ENCODE measurements at places on chromosomes 4 and X.

DNA sequence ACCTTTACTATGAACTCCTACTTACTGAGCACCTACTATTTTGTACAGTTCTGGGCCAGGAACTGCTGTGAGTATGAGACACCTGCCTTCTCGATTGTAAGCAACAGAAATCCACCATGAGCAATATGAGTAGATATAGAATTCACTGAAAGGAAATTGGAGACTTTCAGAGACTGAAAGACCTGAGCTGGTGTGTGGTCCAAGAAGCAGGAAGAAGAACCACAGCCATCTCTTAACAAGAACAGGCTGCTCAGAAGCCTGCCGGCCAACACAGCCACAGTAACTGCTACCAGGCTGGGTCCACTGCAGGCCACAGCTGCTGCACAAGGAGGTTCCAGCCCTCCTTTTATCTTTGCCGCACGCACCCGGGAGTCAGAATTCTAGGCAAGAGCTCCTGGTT is 10.8 kb upstream of the ACSL1 start:
- no peak for DNase-seq

GRCh38 chrX:37083880-37084279 is 75.7 kb downstream of the FAM47C start:
- no peak for DNase-seq

DNA sequence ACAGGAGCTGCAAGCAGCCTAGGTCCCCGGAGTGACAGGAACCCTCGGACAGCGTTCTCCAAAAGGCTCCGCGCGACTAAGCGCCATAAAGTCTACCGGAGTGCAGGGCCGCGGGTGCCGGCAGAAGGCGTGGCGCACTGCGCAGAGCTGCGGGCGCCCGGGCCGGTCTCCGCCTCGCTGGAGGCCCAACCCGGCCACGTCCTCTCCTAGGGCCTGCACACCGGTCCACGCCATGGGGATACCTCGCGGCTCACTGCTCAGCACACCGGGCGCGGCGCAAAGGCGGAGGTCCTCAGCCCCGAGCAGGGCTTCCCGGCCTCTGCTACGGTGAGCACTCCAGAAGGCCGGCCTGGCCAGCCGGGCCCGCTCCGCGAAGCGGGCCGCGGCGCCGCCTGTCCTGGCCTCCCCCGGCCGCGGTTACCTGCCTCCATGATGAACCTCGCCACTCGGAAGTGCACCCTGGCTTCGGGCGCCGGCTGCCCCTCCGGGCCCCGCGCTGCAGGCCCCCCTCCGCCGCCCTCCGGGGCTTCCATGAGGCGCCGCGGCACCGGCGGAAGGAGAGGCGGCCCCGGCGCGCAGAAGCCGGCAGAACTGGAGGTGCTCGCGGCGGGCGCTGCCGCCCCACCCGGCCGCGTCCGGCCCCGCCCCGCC is at the start of gene CCNQ:
Gene CCNQ (minus strand): TSS at position 599 of the 651 bp plus-strand sequence. CDS start 66 bp downstream, at position 533.
- DNase-seq: peak; percentile 9

- no peak for DNase-seq
Measured at GRCh38 chr4:85953651-85954018, 406.2 kb downstream of the MAPK10 start.

DNA sequence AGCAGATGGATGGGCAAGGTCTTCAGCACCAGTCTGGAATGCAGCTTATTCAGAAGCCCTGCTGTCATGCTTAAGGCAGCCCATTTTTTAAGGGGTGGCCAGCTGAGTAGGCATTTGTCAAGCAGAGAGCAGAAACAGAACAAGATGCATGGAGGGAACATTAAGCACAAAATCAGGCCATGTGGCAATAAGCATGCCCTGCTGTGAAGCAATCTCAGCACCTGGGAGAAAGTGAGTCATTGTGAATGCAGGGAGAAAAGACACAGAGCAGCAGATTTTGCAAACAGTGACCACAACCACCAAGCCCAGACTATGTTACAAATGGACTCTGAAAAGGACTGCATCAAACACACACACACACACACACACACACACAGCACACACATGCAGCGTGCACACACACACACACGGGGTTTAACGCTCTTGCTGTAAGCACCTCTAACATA is 94.1 kb upstream of the GALNT7 start:
- DNase-seq: no peak

DNA sequence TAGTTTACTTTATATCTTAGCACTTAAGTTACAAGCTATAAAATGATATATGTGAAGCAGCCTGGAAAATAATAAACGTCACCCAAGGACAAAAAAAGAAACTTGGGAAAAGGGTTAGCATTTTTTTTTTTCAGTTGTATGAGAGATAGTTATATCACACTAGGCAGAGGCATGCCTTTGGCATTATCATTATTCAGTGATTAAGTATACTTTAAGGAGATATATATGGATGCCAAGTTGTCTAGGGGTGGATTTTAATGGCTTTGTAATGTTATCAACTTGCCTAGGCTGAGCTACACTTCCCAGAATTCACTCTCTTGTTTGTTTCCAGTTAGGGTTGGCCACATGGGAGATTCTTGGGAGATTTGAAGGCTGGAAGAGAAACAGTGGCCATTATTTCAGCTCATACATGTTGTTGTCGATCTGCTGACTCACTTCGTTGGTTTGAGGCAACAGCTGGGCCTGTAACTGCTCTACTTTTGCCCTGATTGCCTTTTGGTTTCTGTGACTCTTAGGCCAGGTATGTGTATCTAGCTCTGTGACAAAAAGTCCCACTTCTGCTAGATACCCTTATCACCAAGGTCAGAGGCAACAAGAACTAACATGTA is 11.5 kb upstream of the SRPX start:
- DNase-seq: no peak

DNA sequence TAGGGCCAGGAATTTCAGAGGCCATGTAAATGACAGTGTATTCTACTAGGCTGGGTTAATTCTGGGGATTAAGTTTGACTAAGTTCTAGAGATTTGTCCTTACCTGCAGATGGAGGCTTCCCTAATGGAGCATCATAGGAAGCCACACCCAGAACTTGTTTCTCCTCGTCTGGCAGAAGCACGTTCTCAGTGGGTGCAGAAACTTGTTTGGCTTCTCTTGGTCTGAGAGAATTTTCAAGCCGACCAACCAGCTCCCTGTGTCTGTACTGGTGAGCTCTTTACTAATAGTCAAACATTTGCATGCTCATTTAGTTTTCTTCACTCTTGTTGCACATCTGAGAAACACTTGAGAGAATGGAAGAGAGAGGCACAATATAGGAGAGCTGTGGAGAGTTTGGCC is 907 bp upstream of the ATP10D start:
- no peak for DNase-seq

DNA sequence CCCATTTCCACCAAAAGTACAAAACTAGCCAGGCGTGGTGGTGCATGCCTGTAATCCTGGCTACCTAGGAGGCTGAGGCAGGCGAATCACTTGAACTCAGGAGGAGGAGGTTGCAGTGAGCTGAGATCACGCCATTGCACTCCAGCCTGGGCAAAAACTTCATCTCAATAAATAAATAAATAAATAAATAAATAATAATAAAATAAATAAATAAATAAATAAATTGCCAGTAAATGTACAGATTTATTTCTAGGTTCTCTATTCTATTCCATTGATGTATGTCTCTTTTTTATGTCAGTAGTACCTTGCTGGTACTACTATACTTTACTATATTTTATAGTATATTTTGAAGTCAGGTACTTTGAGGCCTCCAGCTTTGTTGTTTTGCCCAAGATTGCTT is 43.7 kb downstream of the MAGEC1 start:
- no peak for DNase-seq

- DNase-seq: no peak
Measured at GRCh38 chrX:65720381-65720964, 53.0 kb downstream of the MSN start.

DNA sequence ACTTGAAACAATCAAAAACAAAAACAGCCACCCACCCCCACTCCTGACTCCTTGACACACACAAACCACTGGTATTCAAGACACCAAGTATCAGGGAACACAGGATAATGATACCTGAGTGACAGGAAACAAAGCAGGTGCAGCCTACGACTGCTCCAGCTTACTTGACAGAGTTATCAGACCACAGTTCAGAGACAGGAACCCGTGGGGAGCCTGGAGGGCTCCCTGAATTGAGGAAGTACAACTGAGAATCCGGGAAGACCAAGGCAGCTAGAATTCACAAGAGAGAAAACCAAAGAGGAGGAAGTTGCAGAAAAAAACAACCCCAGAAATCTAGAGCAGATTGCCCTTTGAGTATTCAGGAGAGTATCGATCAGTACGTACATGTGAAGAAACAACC is 20.5 kb downstream of the COMMD8 start:
- no peak for DNase-seq

DNA sequence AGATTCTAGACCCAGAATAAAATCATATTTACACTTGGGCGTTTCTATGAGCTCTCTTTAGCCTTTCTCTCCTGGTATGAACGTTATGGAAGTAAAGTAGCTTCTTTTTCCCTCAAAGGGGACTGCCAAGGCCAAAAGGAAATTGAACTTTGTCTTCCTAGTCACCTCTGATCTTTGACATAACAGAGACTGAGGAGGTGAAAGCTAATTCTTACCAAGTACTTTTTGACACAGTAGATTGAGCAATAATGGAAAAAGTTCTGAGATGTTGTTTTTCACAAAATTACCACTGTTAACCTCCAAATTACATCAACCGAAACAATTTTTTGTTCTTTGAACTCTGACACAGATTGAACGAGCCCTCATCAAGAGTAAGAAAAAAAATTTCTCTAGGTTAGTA is 318.4 kb downstream of the TEX13A start:
- no peak for DNase-seq

GRCh38 chrX:6203462-6204215 is 25.0 kb downstream of the NLGN4X start:
- DNase-seq: no peak

DNA sequence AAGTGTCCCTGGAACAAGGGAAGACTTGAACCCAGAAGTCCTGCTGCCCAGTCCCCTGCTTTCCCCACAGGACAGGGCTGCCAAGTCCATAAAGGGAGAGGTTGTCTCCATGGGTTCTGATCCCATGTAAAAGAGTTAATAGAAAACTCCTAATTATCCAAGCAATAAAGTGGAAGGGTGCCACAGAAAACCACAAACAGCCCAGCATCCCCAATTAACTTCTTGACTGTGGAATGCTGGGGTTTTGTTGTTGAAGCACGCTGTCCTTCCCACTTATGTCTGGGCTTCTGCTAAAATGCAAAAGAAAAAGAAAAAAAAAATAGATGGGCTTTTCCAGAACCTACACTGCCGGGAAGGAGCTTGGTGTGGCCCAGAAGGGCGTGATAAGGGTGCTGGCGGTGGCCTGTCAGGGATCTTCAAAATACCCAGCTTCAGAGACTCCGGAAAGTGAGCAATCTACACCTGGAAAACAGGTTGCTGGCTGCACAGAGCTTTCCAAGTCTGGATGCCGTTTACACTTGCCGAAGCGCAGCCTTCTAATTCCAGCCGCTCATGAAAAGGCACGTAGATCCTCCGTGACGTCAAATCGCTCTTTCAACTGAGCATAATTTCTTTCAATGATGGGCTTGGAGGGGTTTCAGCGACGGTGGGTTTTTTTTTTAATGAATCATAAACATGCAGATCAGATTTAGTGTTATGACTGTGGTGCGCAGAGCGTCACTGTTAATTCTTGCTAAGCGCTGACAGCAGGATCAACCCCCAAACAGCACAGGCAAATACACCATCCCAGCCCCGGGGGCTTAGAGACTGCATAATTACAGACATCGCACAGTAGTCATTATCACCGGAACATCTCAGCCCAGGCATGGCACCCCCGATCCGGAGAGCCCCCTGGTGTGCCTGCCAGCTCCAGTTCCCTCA is 197.6 kb downstream of the BCOR start:
- DNase-seq: no peak

DNA sequence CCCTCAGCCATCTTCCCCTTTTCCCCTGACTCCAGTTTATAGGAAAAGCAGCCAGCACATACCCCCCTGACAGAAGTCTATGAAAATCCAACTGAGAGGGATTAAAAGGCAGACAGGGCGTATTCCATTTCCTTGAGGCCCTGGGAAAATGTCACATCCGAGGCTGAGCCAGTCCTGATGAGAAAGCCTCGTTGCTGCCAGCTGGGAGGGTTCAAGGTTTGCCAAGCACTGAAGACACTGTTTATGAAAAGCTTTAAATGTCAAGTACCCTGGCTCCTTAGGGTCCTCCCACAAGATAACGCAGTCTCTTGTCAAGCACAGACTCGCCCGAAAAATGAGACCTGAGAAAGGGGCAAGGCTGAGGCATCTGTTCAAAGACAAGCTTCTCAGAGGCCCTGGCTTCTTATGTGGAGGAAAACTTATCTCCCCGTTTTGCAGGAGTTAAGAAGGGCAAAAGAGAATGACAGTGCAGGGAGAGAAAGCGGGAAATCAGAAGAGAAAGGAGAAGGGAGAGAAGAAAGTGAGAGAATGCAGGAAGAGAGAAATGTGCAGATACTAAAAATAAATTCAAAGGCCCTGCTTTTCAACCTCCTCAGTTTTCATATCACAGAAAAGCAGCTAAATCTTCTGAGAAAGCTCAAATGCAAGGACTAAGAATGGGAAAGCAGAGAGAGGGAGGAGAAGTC is 44.7 kb downstream of the SCD5 start:
- DNase-seq: no peak

- DNase-seq: no peak
Measured at GRCh38 chr4:81799371-81799770, 327.7 kb upstream of the RASGEF1B start.

- DNase-seq: no peak
Measured at GRCh38 chr4:153634738-153635353, 49.2 kb upstream of the TLR2 start.

DNA sequence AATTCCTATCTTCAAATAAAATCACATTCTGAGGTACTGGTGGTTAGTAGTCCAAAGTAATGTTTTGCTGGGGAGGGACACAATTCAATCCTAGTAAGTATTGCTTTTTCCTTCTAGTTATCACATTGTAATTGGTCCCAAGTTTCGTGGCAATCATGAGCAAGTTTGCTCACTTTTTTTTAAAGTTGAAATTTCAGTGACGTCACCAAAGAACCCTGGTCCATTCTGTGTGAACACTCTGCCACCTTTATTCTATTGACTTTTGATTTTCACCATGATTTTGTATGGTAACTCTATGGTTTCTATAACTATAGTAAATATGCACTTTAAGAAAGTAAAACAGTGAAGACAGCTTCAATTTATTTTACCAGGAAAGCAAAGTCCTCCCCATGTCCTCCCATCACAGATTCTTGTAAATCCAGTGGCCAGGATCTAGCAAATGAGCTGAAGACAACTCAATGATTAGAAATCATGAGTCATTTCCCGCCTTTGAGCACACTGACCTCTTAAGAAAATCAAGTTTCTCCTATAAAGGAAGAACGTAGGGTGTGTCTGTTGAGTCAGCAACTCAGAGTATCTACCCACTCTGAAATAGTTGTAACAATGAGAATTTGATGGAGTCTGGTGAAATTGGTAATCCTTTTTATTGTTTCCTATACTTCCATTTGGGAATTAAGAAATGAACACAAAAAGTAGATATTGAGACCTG is 1306.6 kb upstream of the PABPC4L start:
- DNase-seq: no peak

DNA sequence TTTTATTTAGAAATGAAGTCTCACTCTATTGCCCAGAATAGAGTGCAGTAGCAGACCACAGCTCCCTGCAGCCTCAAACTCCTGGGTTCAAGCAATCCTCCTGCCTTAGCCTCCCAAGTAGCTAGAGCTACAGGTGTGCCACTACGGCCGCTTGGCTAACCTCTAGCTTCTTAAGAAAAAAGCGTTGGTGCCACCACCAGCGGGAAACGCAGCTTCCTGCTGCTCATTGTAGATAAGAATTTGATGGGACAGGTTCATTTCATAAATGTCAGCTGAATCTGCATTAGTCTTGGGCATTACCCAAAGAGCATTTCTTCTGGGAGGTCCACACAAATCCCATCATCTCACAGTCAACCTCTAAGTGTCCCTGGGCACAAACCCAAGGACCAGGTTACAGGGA is 33.2 kb upstream of the NAP1L5 start:
- DNase-seq: no peak

- DNase-seq: no peak
Measured at GRCh38 chrX:87518504-87518903, 902 bp downstream of the KLHL4 start.
